Right forelimb (tissue), 1 donor: ENCODE measurements at places on chromosomes 16 and 17.

DNA sequence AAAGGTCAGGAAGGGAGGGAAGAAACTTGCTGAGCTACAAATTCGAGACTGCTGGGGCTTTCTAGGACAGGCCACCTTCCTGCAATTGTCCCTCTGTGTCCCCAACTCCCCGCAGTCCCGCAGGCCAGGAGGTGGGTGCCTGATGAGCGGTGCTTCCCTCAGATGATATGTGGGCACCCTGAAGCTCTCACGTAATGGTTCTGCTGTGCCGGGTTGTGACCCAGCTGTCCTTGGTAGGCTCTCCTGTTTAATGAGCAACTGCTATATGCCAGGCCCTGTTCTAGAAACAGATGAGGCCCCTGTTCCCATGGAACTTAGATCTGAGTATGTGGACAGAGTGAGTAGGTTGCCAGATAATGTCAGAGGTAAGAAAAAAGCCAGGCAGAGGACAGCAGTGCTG lies 22.0 kb upstream of the MYO15B start:
- no peak for DNase-seq

GRCh38 chr16:68408967-68409366 lies 39.3 kb downstream of the SMPD3 start:
- DNase-seq: no peak

GRCh38 chr16:144797-145252 lies 6.4 kb upstream of the NPRL3 start:
- DNase-seq: no peak

GRCh38 chr17:40356990-40357881 lies 7.3 kb downstream of the GJD3 start:
- peak; percentile 55 for DNase-seq

GRCh38 chr17:59766491-59766890 lies 59.0 kb downstream of the VMP1 start:
- no peak for DNase-seq
